ENCODE measurements at places on chromosomes 16 and 17.

- no peak for DNase-seq
Measured at GRCh38 chr16:49766225-49766624, 89.7 kb downstream of the ZNF423 start.

GRCh38 chr16:28166394-28167208 is 45.2 kb downstream of the XPO6 start:
- no peak for DNase-seq

GRCh38 chr17:77526259-77526711 is 385.5 kb downstream of the SEC14L1 start:
- no peak for DNase-seq

DNA sequence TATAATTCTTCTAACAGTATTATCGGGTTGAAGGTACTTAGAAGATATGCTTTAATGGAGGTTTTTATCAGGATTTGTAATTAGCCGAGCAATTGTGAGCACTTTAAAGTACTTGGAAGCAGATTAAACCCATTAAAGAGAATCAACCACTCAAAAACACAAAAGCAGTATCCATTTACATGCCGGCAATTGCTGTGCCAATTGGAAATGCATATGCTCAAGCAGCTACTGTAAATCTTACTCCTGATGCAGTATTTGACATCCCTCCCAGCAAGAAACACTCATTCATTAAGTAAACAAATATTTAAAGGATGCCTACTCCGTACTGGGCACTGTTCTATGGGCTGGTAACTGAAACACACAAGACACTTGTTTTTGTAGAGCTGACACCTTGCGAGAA is 11.4 kb upstream of the CCL1 start:
- no peak for DNase-seq

DNA sequence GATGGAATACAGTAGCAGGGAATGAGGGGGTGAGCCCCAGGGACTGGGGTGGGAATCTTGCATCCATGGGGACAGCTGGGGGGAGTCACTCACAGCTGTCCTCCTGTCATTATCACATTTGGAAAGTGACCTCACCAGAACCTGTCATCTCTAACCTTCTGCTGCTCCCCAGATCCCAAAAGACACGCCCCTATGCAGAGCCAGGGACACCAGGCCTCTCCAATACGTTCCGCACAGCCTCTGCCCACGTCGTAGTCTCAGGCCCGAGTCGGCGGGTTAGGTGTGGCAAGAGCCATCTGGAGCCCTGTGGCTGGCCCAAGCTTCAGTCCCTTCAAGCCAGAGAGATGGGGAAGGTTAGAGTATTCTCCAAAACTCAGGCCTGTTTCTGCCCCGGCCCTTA is 214.3 kb downstream of the ENGASE start:
- no peak for DNase-seq

DNA sequence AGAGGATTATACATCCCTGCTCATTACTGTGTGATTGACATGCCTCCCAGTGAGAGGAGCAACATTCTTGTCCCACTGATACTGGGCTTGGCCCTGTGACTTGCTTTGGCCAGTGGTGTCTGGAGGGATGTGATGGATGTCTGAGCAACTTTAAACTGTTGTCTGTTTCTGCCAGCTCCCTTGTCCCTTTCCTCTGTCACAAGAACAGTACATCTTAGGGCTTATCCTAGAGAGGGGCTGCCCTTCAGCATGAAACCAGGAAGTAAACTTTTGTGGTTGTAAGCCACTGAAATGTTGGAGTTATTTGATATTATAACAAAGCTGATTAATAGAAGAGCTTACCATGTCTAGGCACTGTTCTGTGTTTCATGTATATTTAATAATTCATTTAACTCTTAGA is 82.9 kb upstream of the GPRC5B start:
- no peak for DNase-seq

DNA sequence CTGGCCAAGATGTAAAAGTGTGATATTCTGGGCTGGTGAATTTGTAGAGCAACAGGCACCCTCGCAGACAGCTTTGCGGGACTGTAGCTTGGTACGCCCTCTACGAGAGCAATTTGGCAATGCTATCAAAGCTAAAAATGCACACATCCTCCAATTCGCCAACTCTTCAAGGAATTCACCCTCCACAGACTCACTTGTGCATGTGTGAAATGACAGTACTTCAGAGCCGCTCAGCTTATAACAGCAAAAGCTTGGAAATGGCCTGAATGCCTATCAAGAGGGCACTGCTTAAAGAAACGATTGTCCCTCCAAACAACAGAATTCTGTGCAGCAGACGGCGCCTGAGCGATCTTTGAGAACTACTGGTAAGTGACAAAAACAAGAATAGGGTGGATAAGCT is 130.8 kb downstream of the SDK2 start:
- DNase-seq, result no peak

GRCh38 chr17:41284546-41284945 is 9.0 kb downstream of the KRTAP9-7 start:
- DNase-seq, result no peak

GRCh38 chr17:20996724-20997615 is 45.8 kb downstream of the USP22 start:
- no peak for DNase-seq

- peak; percentile 26 for DNase-seq
Measured at GRCh38 chr16:67563708-67564468, 1.6 kb downstream of the CTCF start.

- no peak for DNase-seq
Measured at GRCh38 chr16:70331588-70332358, 14.9 kb upstream of the DDX19A start.

DNA sequence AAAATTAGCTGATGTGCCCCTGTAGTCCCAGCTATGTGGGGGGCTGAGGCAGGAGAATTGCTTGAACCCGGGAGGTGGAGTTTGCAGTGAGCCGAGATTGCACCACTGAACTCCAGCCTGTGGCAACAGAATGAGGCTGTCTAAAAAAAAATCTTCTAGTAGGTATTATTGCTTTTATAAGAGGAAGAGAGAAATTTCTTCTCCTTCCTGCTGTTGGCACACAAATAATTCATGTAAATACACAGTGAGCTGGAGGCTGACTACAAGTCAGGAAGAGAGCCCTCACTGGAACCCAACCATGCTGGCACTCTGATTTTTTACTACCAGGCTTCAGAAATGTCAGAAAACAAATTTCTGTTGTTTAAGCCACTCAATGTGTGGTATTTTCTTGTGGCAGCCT is 6.7 kb downstream of the PRDM7 start:
- DNase-seq, result no peak

- no peak for DNase-seq
Measured at GRCh38 chr16:58195344-58195743, 2.6 kb downstream of the CSNK2A2 start.

DNA sequence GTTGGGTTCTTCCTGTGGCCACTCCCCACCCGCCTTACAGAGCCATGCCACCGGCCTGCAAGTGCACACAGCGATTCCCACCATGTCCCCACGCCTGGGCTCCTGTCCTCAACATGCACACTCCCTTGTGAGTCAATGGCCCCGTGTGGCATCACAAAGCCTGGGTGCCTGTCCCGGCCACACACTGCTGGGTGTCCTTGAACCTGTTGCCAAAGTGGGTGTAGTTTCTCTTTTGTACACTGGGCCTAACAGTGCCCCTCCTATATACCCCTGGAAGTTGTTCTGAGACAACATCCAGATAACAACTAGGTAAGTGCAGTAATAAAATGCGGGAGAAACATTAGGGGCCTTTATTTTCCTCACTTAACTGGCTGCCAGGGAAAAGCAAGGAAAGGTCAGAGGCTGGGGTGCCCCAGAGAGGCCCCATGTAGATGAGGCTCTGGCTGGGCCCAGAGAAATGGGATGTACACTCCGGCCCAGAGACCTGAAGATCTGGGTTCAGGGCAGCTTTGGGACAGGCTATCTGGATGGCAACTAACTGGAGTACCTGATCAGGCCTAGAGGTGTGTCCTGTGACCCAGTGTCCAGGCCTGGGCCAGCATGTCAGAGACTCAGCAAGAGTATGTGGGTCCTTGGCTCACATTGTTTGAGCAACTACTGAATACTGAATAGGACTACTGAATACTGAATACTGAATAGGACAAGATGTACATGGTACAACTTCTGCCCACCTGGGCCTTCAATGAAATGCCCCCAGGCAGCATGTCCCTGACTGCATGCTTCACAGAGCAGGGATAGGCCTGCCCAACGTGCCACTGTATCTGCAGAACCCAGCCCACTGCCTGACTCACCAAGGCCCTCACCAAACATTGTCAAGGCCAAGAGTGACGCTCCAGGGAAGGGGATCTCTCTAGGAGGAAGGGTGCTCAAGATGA is 8.3 kb downstream of the ABCC3 start:
- no peak for DNase-seq

GRCh38 chr17:73722165-73722564 is 77.9 kb upstream of the SDK2 start:
- no peak for DNase-seq

DNA sequence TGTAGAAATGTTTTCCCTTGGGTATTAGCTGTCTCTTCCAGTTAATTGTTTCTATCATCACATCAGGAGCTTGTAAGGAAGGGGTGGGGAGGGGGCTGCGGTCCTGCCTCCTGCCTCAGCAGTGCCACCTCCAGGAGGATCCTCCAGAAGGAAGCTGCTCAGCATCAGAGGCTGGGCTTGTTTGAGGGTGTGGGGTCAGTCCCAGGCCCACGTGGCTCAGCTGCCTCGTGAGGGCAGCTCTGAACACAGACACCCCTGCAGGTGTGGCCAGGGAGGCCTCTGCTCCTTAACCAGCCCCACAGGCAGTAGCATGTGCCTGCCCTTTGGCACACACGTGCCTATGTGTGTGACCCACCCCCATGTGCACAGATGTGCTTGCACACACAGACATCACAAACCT is 46.3 kb downstream of the MRM1 start:
- no peak for DNase-seq

GRCh38 chr16:72989579-72990551 is 58.1 kb downstream of the ZFHX3 start:
- peak; percentile 98 for DNase-seq

GRCh38 chr17:62059414-62059813 is 5.7 kb downstream of the MED13 start:
- DNase-seq, result no peak

GRCh38 chr16:82671741-82672140 is 45.0 kb downstream of the CDH13 start:
- DNase-seq, result no peak

DNA sequence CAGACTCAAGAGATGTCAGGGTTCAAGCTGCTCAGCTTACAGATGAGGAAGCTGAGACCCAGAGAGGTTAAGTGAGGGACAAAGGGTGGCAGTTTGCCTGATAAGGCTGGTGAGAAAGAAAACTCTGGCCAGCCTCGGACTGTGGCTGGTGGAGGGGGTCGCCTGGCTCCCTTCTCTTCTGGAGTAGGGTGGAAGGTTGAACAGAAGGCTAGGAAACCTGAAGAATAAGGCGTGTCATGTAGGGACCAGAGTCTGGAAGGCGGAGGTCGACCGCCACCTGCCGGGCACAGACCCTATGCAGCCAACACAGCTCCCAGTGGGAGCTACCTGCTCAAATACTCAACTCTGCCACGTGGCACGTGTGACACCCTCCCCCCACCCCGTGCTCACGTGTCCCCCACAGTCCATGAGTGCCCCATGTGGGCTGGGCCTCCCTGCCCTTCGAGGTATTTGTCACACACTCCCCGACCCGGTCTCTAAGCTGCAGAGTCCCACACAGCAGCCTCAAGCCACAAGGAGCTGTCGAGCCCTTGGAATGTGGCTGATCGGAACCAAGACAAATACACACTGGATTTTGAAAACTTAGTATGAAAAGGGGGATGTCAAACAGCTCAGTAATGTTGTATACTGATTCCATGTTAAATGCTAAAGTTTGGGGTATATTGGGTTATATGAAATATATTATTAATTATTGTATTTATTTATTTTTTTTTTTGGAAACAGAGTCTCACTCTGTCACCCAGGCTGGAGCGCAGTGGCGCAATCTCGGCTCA is 11.8 kb downstream of the HID1 start:
- DNase-seq, result no peak

- DNase-seq, result no peak
Measured at GRCh38 chr17:74049167-74049966, 154.1 kb upstream of the RPL38 start.

GRCh38 chr17:50396261-50397110 is 837 bp downstream of the LRRC59 start:
- no peak for DNase-seq

DNA sequence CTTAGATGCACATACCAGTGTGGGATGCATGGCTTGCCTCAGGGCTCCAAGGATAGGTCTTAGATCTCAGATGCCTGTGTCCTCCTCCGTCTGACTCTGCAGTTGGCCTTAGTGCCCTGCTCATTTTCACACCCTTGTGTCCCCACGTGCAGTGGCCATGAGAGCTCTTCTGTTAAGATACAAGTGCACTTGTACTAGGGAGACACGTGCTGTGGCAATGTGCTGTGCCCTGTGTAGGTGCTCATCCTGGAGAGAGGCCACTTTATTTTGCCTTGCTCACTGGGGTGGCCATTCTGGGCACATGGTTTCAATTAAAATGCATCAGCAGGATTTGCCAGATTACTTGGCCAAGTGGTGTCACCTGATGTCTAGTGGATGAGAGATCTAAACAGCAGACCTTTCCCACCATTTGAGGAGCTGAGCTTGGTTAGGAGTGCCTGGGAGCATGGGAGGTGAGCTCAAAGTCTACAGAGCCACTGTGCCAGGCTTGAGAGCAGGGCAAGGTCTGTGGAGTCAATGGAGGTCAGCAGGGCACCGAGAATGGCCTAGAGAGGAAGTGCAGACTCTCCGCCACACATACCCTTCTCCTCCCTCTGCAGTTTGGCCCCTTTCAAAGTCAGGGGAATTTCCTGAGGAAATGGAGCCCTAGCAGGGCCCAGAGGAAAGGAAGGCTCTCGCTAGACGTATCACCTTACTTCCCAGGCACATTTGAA is 25.2 kb upstream of the SMPD3 start:
- DNase-seq, result no peak

- DNase-seq, result no peak
Measured at GRCh38 chr17:47687328-47687690, 6.7 kb upstream of the TBKBP1 start.

DNA sequence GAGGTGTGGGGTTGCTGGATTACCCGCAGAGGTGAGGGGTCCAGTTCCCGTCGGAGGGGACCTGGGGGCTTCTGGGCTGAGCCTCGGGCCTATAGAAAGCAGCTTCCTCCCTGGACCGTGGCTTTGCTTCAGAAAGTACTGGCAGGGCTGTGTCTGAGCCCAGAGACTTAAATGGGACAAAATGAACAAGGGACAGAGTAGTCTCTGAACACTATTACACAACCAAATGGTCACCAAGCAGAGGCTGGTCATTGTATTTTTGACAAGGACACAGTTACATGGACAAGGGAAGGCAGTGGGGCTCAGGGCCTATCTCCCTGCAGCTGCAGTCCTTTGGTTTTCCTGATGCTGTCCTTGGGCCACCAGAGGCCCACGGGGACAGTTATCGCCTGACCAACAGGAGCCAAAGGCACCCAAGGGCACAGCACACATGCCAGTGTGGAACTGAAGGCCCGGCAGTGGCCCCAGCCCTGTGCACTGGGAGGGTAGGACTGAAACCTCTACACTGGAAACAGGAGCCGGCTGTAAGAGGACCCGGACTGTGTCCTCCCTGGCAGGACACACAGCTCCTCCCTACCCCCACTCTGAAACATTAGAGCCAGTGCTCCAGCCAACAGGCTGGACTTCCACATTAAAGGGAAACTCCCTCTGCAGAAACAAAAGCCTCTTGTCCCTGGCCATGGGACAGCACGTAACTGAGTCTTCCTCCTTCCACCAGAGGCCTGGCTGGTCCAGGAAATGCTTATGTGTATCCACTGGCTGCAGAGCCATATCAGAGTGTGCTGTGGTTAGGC is 26.0 kb upstream of the ERN1 start:
- no peak for DNase-seq

- no peak for DNase-seq
Measured at GRCh38 chr16:72018470-72018869, 9.9 kb downstream of the DHODH start.
